ENCODE measurements at places on chromosomes 11 and 22.
A peak's percentile ranks its signal among the peaks of the same experiment; 100 is the strongest.

DNA sequence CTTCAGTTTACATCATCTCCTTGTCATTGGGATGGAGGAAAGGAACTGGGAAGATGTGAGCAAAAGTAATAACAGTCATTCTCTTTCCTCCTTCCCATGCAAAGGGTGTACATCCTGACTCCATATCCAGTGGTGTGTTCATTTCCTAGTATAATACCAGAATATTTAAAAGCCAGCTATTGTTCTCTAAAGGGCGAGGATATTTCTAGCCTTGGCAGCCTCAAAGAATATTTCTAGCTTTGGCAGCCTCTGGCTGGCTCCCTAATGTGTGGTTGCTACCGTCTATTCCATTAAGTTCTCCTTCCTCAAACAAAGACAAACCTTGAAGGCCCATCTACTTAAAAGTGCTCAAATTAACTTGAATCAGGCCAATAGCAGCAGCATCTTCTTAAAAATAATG, 114.0 kb downstream of the FAM76B start:
- no peak for DNase-seq

- DNase-seq: no peak
These were observed 63.2 kb upstream of the FIBIN start for GRCh38 chr11:26930518-26931247.

DNA sequence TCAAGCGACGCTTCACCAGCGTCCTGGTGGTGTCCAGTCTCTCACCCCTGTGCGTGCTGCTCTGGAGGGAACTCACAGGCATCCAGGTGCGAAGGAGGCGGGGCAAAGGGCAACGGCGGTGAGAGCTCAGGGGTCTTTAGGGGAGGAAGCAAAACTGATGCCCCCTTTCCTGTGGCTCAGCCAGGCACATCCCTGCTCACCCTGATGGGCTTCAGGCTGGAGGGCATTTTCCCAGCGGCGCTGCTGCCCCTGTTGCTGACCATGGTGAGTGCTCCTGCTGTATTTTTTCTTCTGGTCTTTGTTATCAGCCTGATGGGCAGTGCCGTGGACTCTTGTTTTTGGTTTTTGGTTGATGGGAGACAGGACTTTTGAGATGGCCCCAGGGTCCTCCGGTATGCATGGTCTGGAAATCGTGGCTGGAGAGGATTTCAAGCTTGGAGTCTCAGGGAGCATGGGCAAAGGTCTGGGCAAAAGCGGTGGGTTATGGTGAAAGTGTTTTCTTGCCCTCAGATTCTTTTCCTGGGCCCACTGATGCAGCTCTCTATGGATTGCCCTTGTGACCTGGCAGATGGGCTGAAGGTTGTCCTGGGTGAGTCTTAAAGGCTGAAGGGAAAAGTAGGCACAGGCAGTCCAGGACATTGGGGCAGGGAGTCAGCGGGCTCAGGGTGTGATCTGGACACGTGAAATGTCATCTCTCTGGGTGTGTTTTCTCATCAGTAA, 695 bp downstream of the RCE1 start:
- DNase-seq: peak; percentile 2

DNA sequence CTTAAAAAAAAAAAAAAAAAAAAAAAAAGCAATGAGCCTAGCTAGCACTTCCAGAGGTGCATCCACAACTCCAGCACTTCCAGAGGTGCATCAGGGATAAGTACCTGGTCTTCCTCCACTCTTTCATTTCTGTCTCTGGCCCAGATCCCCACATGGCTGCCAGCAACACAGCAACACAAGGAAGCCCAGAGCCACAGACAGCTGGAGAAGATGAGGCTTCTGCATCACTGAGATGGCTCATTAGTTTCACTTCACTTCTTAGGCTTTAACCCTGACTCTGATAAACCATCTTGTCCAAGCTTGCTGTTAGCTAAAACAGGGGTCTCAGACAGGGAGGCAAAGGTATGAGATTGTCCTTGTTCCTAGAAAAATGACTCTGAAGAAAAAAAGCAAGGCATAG, 35.6 kb downstream of the PC start:
- DNase-seq: no peak

DNA sequence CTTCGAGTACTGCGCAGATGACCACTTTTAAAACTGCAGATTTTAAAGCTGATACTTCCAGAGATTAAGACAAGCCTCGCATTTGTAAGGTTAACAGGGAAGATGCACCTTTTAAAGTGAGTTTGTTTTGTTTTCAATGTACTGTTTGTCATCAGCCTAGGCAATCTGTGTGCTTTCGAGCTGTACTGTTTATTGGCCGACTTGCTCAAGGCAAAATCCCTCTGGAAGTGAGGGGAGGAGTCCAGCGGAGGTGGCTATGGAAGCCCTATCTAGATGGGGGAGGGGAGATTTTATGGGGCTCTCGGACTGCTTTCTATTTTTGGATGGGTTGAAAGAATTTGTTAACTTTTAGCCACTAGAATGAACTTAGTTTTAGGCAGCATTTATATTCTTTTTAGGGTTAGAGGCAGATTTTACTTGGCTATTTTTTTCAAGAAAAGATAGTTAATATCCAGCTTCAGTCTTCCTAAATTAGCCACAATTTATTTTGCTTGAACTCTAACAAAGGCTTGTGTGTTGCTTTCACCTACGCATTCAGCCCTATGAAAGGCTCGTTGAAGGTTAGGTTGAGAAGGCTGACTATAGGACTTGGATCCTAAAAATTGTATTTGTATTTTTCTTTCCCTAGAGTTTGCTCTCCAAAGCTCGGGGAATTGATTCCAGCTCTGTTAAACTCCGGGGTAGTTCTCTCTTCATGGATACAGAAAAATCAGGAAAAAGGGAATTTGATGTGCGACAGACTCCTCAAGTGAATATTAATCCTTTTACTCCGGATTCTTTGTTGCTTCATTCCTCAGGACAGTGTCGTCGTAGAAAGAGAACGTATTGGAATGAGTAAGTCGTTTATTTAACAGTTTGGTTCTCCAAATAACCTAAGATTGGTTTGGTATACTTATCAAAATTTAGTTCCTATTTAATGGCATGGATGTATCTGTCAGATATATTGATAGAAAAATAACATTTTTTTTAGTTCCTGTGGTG, 2.1 kb downstream of the WEE1 start:
- no peak for DNase-seq

- DNase-seq: no peak
These were observed 58.9 kb downstream of the RCN1 start for GRCh38 chr11:32149748-32150147.

All from Ammon's horn (tissue), 1 donor.